ENCODE measurements at places on chromosomes 4 and X. TPM values are rescaled to one million over a fixed set of nuclear protein-coding genes. Genes with fewer than 3 reads are reported as not detected.

The UNC5C gene
- not detected for total RNA-seq

The VCX3A gene
- not detected for total RNA-seq

The SPANXD gene
- not detected for total RNA-seq

The DTHD1 gene
- total RNA-seq, result 1.3 TPM

The THAP9 gene
- 4.4 TPM for total RNA-seq

The RHOXF2 gene
- total RNA-seq, result not detected

The XK gene
- not detected for total RNA-seq

The NOX1 gene
- not detected for total RNA-seq

The HMGN5 gene
- 4.3 TPM for total RNA-seq

The HAND2 gene
- not detected for total RNA-seq

The HS6ST2 gene
- total RNA-seq, result 0.47 TPM

The SRPX2 gene
- not detected for total RNA-seq

The PAGE5 gene
- total RNA-seq, result not detected

The ASB12 gene
- 0.27 TPM for total RNA-seq

The CT45A5 gene
- not detected for total RNA-seq

The NMU gene
- total RNA-seq, result not detected

The RNF150 gene
- 0.43 TPM for total RNA-seq

The FGFBP1 gene
- not detected for total RNA-seq

The KLHL13 gene
- total RNA-seq, result 2.8 TPM

The UVSSA gene
- total RNA-seq, result 18.6 TPM

The GLUD2 gene
- 0.56 TPM for total RNA-seq
